Psoas muscle (tissue), 8 donors: ENCODE measurements at places on chromosomes 11 and 22. TPM values are rescaled to one million over a fixed set of nuclear protein-coding genes. Genes with fewer than 3 reads are reported as not detected.
A peak's percentile ranks its signal among the peaks of the same experiment; 100 is the strongest.

DNA sequence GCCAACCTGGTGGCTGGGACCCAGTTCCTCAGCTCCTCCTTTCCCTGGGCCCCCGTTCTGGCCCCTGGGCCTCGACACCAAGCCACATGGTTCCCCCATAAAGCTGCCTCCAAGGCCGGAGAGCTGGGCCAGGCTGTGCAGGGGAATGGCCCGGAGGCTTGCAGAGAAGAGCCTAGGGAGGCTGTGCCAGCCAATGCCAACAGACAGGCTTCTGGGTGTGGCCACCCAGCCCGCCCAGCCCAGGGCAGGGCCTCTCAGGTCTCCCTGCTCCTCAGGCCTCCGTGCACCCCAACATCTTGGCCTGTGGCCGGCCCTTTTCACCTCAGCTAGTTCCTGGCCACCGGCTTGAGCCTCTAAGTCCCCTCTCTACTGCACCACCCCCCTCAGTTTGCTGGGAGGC, 17.4 kb upstream of the FLRT1 start:
- H3K36me3 ChIP-seq = no peaks in the 10 kb centered on the region
- no peaks in the 10 kb centered on the region for H3K27me3 ChIP-seq
- H3K27ac ChIP-seq = no peak overlapping the region
- H3K4me3 ChIP-seq = no peak overlapping the region
- DNase-seq = no peak

- no peak overlapping the region for H3K27ac ChIP-seq
- no peak overlapping the region for H3K4me3 ChIP-seq
- peak; percentile 30 for DNase-seq
Observed at GRCh38 chr11:67281552-67282150, 7.5 kb upstream of the ANKRD13D start.

- H3K4me1 ChIP-seq = no peaks in the 10 kb centered on the region
- DNase-seq = no peak
- H3K27ac ChIP-seq = no peak overlapping the region
- no peaks in the 10 kb centered on the region for H3K36me3 ChIP-seq
- no peaks in the 10 kb centered on the region for H3K27me3 ChIP-seq
- H3K4me3 ChIP-seq = no peak overlapping the region
Observed at GRCh38 chr11:58227956-58228615, 632 bp downstream of the OR10Q1 start.

GRCh38 chr22:46824980-46825544, 62.6 kb downstream of the TBC1D22A start:
- H3K36me3 ChIP-seq = peaks cover 10% of the 10 kb centered on the region
- no peak overlapping the region for H3K4me3 ChIP-seq
- peaks cover 14% of the 10 kb centered on the region for H3K4me1 ChIP-seq
- DNase-seq = no peak
- no peak overlapping the region for H3K27ac ChIP-seq
- no peaks in the 10 kb centered on the region for H3K27me3 ChIP-seq

GRCh38 chr11:86314636-86315035, 12.6 kb downstream of the HIKESHI start:
- DNase-seq = no peak
- H3K27ac ChIP-seq = no peak overlapping the region
- no peaks in the 10 kb centered on the region for H3K27me3 ChIP-seq

- DNase-seq = no peak
- H3K4me3 ChIP-seq = no peak overlapping the region
- no peaks in the 10 kb centered on the region for H3K36me3 ChIP-seq
Observed at GRCh38 chr11:120719348-120719747, 207.8 kb downstream of the GRIK4 start.

- no peak for DNase-seq
- H3K36me3 ChIP-seq = no peaks in the 10 kb centered on the region
- H3K27ac ChIP-seq = no peak overlapping the region
- H3K27me3 ChIP-seq = no peaks in the 10 kb centered on the region
- no peaks in the 10 kb centered on the region for H3K4me1 ChIP-seq
- no peak overlapping the region for H3K4me3 ChIP-seq
Observed at GRCh38 chr11:47044119-47044518, 107.6 kb downstream of the CSTPP1 start.

- peak; percentile 53 for DNase-seq
- H3K36me3 ChIP-seq = no peaks in the 10 kb centered on the region
- H3K27ac ChIP-seq = peak overlapping the region; percentile 50
- H3K4me3 ChIP-seq = no peak overlapping the region
Observed at GRCh38 chr11:128342511-128343134, 244.7 kb downstream of the ETS1 start.

GRCh38 chr22:47805394-47805935, 1043.0 kb downstream of the TBC1D22A start:
- H3K27ac ChIP-seq = no peak overlapping the region
- DNase-seq = no peak
- no peaks in the 10 kb centered on the region for H3K27me3 ChIP-seq
- H3K4me1 ChIP-seq = no peaks in the 10 kb centered on the region

- H3K27ac ChIP-seq = no peak overlapping the region
- no peak for DNase-seq
- no peak overlapping the region for H3K4me3 ChIP-seq
- peaks cover 24% of the 10 kb centered on the region for H3K36me3 ChIP-seq
- H3K27me3 ChIP-seq = no peaks in the 10 kb centered on the region
Observed at GRCh38 chr11:61728940-61729219, 23.6 kb upstream of the MYRF start.

GRCh38 chr11:72353861-72354260, 80.5 kb downstream of the CLPB start:
- H3K27me3 ChIP-seq = no peaks in the 10 kb centered on the region
- DNase-seq = no peak
- H3K36me3 ChIP-seq = peaks cover 2% of the 10 kb centered on the region
- H3K27ac ChIP-seq = no peak overlapping the region

DNA sequence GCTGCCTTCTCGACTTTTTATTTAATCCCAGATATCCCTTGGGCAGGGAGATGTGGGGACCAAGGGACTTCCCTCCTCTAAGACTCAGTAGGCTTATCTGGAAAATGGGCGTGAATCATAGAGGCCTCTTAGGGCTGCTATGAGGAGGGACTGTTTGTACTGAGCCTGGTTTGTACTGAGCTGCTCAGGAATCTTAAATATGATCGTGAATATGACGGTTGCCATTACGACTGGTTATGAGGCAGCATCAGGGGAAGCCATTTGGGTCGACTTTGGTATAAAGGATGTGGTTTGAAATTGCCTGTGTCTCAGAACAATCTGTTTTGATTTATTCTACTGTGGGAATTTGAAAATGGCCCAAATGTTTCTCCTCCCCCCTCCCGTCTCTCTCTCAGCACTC, 20.6 kb downstream of the TSPAN18 start:
- no peak overlapping the region for H3K27ac ChIP-seq
- H3K27me3 ChIP-seq = no peaks in the 10 kb centered on the region
- H3K4me3 ChIP-seq = no peak overlapping the region
- H3K4me1 ChIP-seq = peaks cover 4% of the 10 kb centered on the region

DNA sequence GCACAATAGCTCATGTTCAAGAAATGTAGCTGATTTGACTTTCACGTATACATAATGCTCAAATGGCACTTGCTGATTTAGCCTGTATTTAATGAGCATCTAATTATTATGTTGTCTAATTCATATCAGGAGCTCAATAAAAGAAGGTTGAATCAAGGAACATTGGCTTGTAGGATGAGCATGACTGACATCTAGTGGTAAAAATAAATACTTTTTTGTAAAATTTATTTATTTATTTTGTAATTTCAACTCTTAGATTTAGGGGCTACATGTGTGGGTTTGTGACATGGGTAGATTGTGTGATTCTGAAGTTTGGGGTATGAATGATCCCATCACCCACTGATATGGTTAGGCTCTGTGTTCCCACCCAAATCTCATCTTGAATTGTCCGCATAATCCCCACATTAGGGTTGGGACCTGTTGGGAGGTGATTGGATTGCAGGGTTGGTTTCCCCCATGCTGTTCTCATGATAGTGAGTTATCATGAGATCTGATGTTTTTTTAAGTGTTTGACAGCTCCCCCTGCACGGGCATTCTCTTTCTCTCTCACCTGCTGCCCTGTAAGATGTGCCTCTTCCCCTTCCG, 1.7 kb upstream of the OR52E5 start:
- H3K27ac ChIP-seq = no peak overlapping the region
- no peaks in the 10 kb centered on the region for H3K36me3 ChIP-seq
- DNase-seq = no peak
- no peak overlapping the region for H3K4me3 ChIP-seq
- no peaks in the 10 kb centered on the region for H3K4me1 ChIP-seq

DNA sequence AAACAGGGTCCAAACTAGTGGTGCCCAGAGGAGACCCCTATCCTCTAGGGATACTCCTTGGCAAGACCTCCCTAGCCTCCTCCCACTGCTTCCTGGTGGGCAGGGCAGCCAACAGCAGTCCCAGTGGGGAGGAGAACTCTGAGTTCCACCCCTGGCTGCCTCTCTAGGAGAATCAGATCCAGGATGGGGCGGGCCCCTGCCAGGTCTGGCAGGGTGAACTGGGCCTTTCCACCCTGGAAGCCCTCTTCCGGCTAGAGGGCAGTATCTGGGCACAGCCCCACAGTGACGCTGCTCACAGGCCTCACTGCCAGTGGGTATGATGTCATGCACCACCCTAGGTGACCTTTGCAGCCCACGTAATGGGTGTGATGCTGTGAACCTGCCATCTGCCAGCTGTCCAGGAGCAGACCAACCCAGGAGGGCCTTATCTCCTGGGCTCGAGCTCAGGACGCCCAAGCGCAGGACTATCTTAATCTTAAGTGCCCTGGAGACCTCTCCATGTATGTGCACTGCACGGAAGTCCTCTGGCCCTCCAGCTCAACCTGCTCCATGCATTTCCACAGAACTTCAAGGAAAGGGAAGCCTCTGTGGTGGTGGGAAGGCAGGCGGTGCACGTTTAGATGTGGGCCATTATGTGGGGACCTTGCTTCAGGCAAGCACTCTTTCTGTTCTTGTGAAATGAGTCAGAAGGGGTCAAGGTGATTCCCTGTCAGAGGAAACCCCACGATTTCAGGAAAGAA, 31.8 kb upstream of the FCHSD2 start:
- no peaks in the 10 kb centered on the region for H3K36me3 ChIP-seq
- DNase-seq = peak; percentile 88
- H3K27me3 ChIP-seq = no peaks in the 10 kb centered on the region
- peaks cover 21% of the 10 kb centered on the region for H3K4me1 ChIP-seq
- no peak overlapping the region for H3K4me3 ChIP-seq

GRCh38 chr11:65427691-65428577, 5.3 kb downstream of the NEAT1 start:
- peak overlapping the region; percentile 86 for H3K4me3 ChIP-seq
- no peaks in the 10 kb centered on the region for H3K27me3 ChIP-seq
- DNase-seq = peak; percentile 33
- peak overlapping the region; percentile 100 for H3K27ac ChIP-seq

GRCh38 chr11:30474151-30474954, 111.8 kb downstream of the MPPED2 start:
- no peak overlapping the region for H3K4me3 ChIP-seq
- H3K27me3 ChIP-seq = no peaks in the 10 kb centered on the region
- DNase-seq = no peak
- no peaks in the 10 kb centered on the region for H3K36me3 ChIP-seq

DNA sequence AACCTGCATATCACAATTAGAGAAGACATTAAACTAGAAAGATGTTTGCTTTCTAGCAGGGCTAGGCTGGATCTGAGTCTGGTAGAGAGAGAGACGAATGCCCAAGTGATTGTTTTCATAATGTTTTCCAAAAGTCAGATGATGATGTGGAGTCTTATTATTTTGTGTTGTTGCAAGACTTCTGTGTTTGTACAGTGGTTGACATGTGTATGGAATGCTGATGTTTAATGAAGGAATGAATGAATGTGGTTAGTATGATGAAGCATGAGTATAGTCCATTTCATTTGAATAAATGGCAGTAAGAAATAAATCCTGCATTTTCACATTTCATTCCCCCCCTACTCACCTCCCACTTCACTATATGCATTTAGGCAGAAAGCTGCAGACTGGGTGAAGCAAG, 69.6 kb downstream of the PPP2R1B start:
- no peak for DNase-seq
- H3K36me3 ChIP-seq = peaks cover 12% of the 10 kb centered on the region
- no peak overlapping the region for H3K4me3 ChIP-seq
- H3K27ac ChIP-seq = no peak overlapping the region

DNA sequence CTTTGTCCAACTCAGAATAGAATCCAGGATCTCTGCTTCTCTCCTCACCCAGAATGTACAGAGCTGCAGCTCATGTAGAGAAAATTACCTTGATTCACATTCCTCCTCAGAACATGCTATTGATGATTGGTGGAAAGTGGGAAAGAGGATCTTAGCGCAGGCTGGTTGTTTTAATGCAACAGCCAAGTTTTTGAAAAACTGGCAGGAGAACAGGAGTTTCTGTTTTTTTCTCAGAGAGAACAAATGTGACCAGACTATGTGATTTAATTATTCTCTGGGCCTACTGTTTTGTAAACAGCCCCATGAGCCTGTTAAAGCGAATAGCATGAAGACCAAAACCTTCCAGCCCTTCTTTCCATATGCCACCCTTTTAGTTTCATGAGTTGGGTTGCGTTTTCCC, 19.1 kb upstream of the IL18BP start:
- no peak overlapping the region for H3K4me3 ChIP-seq
- H3K4me1 ChIP-seq = no peaks in the 10 kb centered on the region
- peaks cover 4% of the 10 kb centered on the region for H3K36me3 ChIP-seq
- H3K27me3 ChIP-seq = no peaks in the 10 kb centered on the region
- H3K27ac ChIP-seq = no peak overlapping the region

GRCh38 chr11:12767027-12767426, 92.8 kb downstream of the TEAD1 start:
- H3K36me3 ChIP-seq = no peaks in the 10 kb centered on the region
- no peak overlapping the region for H3K4me3 ChIP-seq
- H3K27me3 ChIP-seq = no peaks in the 10 kb centered on the region
- peak overlapping the region; percentile 83 for H3K27ac ChIP-seq
- no peak for DNase-seq

DNA sequence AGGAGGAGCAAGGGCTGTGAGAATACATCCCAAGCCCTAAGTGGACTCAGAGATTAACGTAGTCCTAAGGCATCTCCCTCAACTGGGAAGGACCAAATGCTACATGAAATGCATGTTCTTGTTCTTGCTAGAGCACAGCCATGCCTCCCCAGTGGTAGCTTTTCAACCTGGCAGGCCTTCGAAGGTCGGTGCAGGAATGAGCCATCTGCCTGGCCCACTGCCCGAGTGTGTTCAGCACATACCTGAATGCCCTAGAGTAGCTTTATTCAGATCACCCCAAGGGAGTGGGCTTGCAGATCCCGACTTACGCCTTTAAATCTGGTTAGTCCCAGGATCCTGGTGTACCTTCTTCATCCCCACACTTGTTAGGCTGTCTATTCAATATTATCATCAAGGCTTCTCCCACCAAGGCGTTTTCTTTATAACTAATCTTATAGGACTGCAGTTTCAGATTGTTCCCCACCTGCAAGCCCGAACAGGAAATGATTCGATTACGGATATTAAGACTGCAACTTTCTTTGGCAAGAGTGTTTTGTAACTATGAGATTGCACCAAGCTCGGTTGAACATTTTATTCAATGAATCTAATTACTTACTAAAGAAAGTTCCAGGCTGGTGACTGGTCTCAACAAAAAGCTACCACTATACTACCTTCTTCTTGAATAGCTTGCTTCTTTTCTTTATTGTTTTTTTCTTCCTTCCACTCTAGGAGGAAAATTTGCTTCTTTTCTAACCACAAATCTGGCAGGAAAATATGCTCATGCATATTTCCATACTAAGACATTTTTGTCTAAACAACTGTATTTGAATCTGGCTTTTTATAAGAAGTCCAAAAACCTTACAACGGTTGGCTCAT, 115.6 kb downstream of the SGSM3 start:
- peak overlapping the region; percentile 8 for H3K4me3 ChIP-seq
- H3K36me3 ChIP-seq = no peaks in the 10 kb centered on the region
- peak; percentile 59 for DNase-seq
- H3K27me3 ChIP-seq = no peaks in the 10 kb centered on the region
- H3K27ac ChIP-seq = peak overlapping the region; percentile 72
- H3K4me1 ChIP-seq = peaks cover 56% of the 10 kb centered on the region

The CAPN5 gene
- total RNA-seq = 1.8 TPM

The OR52I1 gene
- total RNA-seq = not detected

The RBX1 gene
- total RNA-seq = 55.0 TPM

The DCHS1 gene
- total RNA-seq = 7.2 TPM

The SAA2 gene
- 20.1 TPM for total RNA-seq

The KCNE3 gene
- 1.6 TPM for total RNA-seq

The NDUFS8 gene
- total RNA-seq = 204 TPM

The SLC1A2 gene
- 1.5 TPM for total RNA-seq
